ENCODE measurements at places on chromosomes 4 and X.

- no peak for DNase-seq
Measured at GRCh38 chr4:6460876-6461275, 11.5 kb downstream of the PPP2R2C start.

DNA sequence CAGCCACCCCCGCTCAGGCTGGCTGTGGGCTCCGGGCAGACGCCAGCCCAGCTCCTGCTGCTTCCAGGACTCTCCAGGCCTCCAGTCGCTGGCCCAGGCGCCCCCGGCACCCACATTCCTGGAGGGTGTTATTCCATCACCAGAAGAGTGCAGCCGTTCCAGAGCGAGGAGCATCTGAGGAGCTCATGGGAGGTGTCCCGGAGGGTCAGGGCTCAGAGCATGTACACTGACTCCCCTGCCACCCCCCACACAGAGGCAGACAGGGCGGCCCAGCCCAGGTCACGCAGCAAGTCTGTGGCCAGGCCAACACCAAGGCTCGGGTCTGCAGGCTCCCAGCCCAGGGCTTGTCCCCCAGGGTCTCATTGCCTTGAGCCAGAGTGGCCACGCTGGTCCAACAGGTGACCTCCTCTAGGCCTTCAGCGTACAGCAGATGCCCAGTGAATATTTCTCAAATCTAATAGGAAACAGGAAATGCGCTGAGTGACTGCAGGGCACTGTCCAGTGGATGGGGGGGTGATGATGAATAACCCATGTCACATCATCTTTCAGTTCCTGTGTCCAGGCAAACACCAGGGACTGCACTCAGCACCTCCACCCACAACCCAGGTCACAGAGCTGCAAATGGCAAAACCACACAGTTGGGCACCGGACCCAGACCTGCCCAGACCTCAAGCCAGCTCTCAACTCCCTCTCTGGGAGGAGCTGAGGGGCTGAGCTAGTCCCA is 37.2 kb downstream of the ABLIM2 start:
- no peak for DNase-seq

GRCh38 chrX:114611018-114611619 is 27.2 kb downstream of the HTR2C start:
- peak; percentile 6 for DNase-seq

- DNase-seq, result no peak
Measured at GRCh38 chr4:87235020-87235671, 14.7 kb upstream of the KLHL8 start.

DNA sequence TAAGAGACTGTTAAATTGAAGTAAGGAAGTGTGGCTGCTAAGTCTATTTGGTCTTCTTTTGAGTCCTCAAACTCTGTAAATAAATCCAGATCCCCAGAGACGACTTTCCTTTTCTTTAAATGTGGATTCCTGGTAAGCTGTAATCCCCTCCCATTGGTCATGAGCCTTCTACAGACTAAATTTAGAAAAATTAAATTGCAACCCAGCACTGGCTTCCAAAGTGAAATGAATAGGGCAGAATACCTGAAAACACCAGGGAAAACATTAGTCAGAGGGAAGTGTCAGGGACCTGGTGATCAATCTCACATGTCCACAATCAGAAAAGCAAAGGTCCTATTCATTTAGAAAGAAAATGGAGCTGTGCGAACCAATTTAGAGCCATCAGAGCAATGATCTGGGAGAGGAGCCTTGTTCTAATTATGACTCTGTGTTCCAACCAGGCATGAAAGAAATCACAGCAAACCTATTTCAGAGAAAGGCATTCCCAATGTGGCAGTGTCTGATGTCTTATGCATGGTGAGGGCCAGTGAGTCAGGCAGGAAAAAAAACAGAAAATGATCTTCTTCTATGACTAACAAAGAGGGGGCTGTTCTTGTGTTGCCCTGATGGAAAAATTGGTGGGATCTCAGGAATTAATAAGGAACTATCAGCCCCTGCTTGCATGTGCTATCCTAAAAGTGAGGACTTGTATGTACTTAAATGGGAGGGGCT is 19.8 kb upstream of the CCDC149 start:
- no peak for DNase-seq

DNA sequence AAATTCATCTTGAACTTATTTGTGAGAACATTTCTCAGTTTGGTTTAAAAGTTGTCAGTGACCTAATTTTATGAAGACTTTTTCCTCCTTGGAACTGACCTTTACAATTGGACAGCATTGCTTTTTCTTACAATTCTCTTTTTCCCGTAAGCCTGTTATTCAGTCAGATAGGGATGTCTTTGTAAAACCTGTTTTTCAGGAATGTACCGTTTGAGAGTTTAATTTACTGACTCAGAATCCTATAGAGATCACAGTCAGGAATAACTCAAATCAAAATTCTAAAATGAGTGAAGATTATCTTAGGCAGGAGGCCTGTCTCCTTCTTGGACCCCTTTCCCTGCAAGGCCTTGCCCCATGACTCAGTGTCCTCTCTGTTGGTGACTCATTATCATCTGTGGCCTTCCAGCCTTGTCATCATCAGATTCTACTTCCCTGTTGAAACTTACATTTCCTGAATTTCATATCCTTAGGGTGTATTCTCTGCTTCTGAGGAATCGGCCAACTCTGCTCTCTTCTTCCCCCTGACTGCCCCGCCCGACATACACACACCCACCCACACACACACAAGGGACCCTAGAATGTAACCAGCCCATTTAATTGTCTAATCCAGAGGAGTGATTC is 99.8 kb downstream of the ARHGAP10 start:
- DNase-seq, result peak; percentile 29

DNA sequence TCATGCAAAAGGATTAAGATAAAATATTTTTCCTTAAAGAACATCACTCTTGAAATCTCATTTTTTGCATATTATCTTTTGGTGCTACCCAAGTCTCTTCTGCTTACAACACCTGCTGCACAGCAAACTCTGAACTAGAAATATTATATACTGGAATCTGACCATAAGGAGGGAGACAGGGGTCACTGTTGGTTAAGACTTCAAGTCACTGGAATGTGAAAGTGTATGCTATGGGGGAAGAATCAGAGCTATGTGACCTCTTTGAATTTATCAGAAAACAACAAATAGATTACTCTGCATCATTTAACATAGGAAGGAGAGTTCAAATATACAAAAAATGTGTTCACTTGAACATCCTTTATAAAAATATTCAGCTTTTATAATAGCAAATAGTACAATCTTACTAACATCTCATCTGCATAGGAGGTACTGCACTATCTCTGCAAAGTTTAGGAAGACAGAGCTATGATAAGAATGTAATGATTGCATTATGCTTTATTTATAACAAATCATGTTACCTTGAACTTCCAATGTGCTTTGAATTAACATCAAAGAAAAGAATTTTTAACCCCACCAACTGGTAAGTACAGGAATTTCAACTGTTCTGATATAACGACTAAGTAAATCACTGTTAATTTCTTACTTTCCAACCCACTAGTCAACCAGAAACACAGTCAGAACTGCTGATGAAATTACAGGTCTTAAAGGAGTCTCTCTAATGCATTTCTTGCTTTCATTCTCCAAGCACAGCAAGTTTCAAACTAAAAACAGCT is 69.8 kb downstream of the ZNF827 start:
- DNase-seq, result no peak

DNA sequence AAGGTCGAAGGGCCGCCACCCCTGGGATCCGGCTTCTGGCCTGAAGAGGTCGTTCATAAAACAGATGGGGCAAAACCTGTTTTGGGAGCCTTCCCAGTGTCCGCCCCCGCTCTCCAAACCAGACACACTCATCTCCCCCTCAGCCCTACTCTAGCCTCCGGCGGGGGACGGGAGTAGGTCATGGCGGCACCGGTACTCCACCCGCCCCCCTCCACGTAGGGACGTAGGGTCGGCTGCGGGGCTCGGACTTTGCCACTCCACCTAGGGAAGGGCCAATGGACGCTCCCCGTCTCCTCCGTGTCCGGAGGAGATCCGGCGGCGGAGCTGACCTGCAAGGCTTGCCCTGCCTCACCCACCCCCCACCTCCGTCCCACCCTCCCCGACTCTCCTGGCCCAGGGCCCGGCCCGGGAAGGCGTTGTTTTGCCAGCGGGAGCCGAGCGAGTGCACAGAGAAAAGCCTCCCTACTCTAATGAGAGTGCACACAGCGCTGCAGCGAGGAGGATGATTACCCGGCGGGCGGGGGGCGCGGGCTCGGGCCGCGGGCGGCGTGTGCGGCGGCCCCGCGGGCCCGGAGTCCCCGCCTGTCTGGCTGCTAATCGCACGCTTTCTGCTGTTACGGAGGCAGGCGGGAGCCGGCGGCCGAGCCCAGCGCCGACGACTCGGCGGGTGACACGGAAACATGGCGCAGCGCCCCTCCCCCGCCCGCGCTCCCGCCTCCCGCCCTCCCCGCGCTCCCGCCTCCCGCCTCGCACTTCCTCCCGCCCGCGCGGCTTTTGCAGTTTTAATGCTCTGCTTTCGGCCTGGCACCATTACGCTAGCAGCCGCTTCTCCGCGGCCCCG is 8.3 kb upstream of the BCOR start:
- DNase-seq, result peak; percentile 85

GRCh38 chr4:112127803-112128202 is 17.5 kb upstream of the FAM241A start:
- no peak for DNase-seq

DNA sequence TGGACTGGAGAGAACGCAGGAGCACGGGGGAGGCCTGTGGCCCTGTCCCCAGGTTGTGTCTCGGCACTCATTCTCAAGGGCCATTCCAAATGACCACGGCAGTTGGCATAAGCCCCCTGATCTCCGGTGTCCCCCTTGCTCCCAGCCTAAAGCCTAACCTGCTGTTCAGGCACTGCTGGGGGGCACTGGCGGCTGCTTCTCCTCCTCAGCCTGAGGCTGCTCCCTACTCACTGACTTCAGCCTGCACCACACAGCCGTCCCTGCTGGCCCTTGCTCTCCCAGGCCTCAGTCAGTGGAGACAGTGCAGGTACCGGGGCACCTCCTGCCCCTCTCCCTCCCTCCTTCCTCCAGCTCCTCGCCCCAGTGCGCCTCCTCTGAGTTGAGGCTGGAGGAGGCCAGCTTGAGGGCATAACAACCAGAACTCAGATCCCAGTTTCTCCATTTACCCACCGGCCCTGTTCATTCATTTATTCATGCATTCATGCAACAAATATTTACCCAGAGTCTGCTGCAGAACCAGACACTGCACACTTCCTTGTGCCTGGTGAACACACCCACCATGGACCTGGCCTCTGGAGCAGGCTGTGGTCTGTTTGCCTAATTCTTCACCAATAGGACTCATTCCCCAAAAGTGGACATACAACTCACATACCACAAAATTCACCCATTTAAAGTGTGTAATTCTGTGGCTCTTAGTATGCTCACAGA is 65.0 kb downstream of the CPZ start:
- DNase-seq, result no peak

GRCh38 chr4:163622379-163623035 is 128.0 kb downstream of the TMA16 start:
- no peak for DNase-seq

DNA sequence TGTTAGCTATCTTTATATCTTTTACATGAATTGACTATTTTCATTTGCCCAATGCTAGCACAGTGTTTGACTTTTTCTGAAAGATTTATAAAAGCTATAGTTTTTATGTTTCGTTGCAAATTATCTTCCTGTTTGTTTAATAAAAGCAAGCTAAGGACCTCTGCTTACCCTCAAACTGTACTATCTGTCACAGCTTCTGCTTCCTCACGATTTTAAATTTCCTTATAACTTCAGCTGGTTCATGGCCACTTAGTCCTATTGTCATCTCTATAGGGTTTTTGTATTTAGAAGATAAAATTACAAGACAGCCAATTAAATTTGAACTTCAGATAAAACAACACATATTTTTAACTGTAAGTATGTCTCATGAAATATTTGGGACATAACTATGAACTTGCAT is 494.0 kb downstream of the PDGFC start:
- DNase-seq, result no peak

DNA sequence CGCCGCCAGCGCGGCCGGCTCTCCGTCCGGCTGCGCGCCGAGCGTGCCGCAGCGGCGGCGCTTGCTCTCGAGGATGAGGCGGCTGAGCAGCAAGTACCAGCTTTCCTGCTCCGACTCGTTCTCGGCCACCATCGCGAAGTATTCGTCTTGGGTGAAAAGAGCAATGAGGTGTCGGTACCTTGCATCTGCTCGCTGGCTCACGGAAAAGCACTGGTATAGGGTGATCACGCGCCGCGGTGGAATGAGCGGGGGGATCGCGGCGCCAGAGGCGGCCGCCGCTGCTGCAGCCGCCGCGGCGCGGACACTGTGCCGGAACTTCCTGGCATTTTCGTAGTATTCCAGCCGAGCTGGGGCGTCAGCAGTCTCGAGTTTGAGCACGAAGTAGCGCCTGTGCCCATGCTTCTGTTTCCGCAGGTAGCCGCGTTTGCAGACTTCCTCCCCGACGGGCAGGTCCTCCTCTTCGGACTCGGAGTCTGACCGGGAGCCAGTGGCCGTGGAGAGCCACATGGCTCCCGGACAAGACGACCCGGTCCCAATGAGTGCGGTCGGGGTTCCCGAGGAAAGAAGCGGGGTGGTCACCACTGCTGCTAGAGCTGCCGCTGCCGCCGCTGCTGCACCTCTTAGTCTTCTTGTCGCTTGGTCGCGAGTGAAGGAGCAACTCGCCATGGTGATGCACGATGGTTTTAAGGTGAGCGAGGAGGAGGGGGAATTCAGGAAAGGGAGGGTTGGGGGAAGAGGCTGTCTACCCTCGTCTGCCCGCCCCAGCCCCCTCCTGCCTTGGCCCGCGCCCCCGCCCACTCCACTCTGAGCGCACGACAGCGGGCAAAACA is 469 bp downstream of the IRS4 start:
- peak; percentile 5 for DNase-seq

DNA sequence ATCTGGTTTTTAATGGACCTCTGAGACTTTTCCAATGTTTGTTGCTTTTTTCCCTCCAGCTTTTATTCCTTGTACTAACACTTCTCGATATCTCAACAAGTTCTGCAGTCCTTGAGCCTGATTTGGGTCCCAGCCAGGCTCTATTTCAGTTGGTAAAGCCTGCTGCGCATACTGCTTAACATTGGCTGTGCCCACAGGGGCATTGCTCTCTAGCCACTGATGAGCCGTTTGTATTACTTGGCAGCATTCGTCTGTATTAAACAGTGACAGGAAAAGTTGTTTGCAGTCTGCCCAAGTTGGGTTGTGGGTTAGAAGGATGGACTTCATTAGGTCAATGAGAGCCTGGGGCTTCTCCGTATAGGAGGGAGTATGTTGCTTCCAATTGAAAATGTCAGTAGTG is 59.6 kb upstream of the XAGE1B start:
- no peak for DNase-seq

DNA sequence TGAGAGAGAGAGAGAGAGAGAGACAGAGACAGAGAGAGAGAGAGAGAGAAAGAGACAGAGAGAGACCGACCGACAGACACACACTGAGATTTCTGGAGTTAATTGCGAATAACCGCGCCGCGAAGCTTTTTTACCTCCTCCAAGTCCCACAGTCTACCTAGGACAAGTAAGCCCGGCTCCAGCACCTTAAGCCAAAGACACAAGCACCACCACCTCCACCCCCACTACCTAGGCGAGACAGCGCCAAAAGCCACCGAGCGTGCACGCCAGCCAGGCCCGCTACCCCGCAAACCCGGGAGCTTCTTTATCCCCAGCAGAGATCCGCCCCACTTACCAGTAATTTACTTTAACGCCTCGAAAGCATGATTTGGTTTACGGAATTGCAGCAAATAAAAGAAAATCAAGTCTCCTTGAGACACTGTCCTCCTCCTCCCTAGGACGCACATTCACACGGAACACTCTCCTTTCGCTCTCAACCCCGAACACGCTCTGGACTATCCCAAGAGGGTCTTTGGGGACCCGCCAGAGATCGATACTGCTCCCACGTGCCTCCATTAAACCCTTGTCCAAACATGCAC is 649.6 kb upstream of the DIPK2B start:
- DNase-seq, result no peak

GRCh38 chr4:76804096-76804495 is 93.8 kb downstream of the SOWAHB start:
- no peak for DNase-seq

Data from erythroblast (primary cell).